Activated CD4-positive, alpha-beta T cell treated with anti-CD3 and anti-CD28 coated beads for 1 hour (primary cell): ENCODE measurements at places on chromosomes 4 and X.

GRCh38 chrX:44227991-44228390, 115.5 kb downstream of the EFHC2 start:
- DNase-seq = no peak

GRCh38 chr4:145878501-145879435, 59.9 kb downstream of the ZNF827 start:
- no peak for DNase-seq

- DNase-seq = no peak
These were observed 37.7 kb upstream of the OCIAD2 start for GRCh38 chr4:48944252-48944651.

GRCh38 chr4:84442778-84443177, 56.3 kb downstream of the NKX6-1 start:
- DNase-seq = no peak

- DNase-seq = no peak
These were observed 37.8 kb downstream of the LEF1 start for GRCh38 chr4:108130955-108131354.

DNA sequence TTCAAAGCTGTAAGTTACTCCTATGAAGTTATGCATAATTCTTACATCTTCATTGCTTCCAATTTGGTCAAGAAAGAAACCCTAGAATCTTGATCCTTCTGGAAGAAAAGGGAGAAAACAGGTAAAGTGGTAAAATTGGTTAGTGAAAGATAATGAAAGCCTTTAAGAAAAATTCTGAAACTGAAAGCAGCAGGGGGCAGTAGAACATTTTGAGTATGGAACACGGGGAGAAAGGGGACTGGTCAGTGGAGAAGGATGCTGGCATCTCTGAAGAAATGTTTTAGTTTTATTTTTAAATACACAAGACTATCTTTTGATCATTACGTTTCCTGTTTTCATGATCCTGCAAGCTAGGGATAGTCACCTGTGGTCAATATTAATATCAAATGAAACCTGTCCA, 54.3 kb downstream of the SLIT2 start:
- no peak for DNase-seq

- DNase-seq = no peak
These were observed 43.8 kb downstream of the TNIP2 start for GRCh38 chr4:2712261-2712842.

GRCh38 chrX:130111220-130112154, 1.2 kb upstream of the ELF4 start:
- DNase-seq = no peak

GRCh38 chr4:39062094-39062769, at the start of gene KLHL5:
Gene KLHL5 (plus strand): TSS chr4:39062232. CDS start chr4:39062653, 421 bp downstream.
- DNase-seq = no peak

- DNase-seq = no peak
These were observed 276.3 kb upstream of the GALNT7 start for GRCh38 chr4:172892300-172892699.

- DNase-seq = no peak
These were observed 42.4 kb downstream of the SLC7A11 start for GRCh38 chr4:138199568-138200235.

- no peak for DNase-seq
These were observed 74.6 kb upstream of the SH3RF1 start for GRCh38 chr4:169345316-169345721.

GRCh38 chr4:142556570-142557238, 289.4 kb downstream of the INPP4B start:
- DNase-seq = no peak

GRCh38 chrX:111521169-111521568, 9.7 kb downstream of the SERTM2 start:
- DNase-seq = no peak

DNA sequence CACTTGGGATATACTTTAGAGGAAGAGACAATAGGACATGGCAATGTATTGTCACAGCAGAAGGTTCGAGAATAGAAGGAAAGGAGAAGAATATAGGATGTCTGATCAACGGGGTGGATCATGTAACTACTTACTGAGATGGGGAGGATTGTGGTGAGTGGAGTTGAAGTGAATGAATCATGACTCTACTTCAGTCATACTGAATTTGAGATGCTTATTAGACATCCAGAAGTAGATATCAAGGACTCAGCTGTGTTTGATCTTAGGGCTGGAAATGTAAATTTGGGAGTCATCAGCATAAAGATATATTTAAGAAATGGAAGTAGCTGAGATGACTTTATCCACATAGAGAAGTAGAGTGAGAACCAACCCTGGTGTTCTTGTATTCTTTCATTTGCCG, 29.1 kb upstream of the DHX15 start:
- no peak for DNase-seq

DNA sequence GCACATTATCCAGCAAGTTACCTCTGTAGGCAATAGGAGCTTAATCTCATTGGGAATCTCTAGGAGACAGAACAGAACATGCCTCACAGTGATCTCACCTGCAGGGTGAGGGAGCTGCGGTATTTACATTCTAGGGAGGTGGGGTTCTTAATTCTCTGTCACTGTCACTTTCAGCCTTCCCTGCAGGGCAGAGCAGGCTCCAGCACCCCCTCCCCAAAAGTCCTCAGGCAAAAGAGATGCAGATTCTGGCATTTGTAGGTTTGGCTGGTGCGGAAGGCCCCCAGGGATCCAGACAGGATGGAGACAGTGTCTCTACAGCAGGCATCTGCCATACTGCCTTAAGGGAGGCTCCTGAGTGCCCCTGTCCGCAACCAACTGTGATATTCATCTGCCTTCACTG, 166.4 kb upstream of the ATP6AP2 start:
- no peak for DNase-seq

- no peak for DNase-seq
These were observed 4.6 kb downstream of the RAB33A start for GRCh38 chrX:130176354-130176776.

DNA sequence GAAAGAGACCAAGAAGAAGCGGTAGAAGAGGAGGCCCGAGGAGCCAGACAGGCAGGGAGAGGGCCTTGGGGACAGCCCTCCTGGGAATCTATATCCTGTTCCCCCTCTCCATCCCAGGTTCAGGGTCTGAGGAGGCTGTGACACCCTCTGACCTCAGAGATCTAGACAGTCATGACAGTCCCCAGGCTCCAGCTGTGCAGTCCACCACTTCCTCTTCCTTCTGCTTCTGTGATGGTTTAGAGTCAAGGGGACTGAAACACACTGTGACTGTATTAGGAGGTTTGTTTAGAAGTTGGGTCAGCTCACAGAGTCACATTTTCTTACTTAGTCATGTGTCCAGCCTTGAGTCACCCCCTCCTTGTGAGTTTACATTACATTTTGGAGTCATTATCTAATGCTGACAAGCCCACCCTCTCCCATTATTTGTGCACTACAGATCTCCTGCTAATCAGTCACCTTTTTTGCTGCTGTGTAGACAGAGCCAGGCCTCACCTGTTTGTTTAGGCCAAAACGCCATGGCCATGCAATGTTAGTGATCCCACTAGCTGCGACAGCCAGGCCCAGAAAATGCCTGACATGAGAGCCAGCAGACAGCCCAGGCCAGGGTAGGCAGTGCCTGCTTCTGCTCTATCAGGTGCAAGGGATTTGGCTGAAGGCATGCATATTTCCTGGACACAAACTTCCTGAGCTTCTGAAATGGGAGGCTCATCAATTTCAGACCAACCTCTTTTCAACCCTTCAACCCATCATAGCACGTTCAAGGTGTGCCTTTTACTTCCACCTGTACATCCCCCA, 26.0 kb downstream of the MANBA start:
- no peak for DNase-seq

GRCh38 chr4:178752954-178753525, 1310.8 kb upstream of the AGA start:
- DNase-seq = no peak

DNA sequence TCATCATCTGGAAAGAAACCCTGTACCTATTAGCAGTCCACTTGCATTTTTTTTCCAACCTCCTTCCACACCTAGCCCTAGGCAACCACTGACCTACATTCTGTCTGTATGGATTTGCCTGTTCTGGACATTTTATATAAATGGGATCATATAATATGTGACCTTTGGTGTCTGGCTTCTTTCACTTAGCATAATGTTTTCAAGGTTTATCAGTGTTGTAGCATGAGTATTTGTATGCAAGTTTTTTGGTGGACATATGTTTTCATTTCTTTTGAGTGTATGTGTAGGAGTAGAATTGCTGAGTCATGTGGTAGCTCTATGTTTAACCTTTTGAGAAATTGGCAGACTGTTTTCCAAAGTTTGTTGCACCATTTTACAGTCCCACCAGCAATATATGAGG, 198.6 kb downstream of the CEP135 start:
- DNase-seq = no peak
